Liver (tissue), 10 donors: ENCODE measurements at places on chromosomes 2 and 18.
A peak's percentile ranks its signal among the peaks of the same experiment; 100 is the strongest.

GRCh38 chr2:15832849-15833680 is 107.3 kb upstream of the MYCN start:
- DNase-seq, result no peak

DNA sequence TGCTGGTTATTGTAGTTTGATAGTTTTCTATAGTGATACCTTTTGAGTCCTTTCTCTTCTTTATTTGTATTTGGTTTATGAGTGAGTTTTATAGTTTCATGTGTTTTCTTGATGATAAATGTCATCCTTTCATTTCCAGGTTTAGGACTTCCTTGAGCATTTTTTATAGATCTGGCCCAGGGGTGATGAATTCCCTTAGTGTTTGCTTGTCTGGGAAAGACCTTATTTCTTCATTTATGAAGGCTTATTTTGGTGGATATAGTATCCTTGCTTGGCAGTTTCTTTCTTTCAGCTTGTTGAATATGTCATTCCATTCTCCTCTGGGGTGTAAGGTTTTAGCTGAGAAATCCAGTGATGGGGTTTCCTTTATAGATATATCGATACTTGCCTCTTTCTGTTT is 53.9 kb downstream of the OTX1 start:
- no peak for DNase-seq

GRCh38 chr18:62730941-62731340 is 15.6 kb downstream of the PHLPP1 start:
- DNase-seq, result no peak

GRCh38 chr2:241859017-241859435 is 332 bp upstream of the PDCD1 start:
- no peak for DNase-seq

GRCh38 chr2:68889021-68889420 is 17.8 kb upstream of the BMP10 start:
- DNase-seq, result no peak

DNA sequence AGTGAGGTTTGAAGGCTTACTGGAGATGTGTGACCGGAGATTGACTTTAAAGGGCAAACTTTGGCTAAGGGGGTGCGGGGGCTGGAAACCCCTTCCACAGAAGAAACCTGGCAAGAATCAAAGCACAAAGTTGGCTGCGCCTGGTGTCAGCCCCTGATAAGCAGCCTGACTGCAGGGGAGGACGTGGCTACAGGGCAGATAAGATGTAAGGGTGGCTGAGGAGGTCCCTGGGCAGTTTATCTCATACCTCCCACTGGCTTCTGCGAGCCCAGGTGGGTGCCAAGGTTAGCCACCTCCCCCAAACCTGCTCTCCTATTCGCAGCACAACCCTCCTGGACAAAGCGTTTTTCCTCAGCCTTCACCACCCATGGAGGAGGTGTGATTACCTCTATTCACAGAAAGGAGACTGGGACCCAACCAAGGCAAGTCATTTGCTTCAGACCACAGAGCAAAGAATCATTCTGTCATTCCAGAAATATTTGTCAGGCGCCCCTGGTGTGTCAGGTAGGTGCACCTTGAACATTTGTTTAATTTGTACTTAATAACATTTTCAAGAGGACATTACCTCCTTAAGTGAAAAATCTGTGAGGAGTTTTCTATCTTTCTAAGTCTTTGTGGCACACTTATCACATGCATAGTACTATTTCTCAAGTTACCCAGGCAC is 73.1 kb upstream of the IL1R1 start:
- peak; percentile 47 for DNase-seq

GRCh38 chr2:142041996-142042395 is 88.8 kb downstream of the LRP1B start:
- DNase-seq, result no peak

GRCh38 chr2:211408483-211408891 is 852.1 kb downstream of the CPS1 start:
- no peak for DNase-seq

DNA sequence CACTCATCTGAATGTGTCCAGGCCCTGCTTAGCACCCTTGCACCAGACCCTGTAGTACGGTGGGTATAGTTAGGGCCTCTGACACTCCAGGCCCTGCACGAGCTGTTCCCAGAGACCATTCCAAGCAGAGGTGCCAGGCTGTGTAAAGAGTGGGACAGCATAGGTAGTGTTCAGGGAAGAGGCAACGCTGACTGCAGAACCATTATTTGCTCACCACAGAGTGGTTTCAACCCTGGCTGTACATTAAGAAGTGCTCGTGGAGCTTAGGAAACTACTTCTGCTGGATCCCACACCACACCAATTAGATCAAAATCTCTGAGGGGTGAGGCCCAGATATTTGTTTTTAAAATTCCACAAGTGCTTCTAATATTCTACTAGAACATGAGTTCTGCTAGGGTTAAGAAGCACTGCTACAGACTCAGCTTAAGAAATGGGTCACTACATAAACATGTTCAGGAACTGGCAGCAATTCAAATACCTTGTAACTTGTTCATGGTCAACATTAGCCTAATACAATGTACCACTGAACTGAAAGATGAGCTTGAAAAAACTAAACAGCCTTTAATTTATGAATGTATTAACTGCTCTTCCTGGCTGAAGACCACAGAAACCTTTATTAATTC is 183.0 kb downstream of the MYO5B start:
- DNase-seq, result no peak

DNA sequence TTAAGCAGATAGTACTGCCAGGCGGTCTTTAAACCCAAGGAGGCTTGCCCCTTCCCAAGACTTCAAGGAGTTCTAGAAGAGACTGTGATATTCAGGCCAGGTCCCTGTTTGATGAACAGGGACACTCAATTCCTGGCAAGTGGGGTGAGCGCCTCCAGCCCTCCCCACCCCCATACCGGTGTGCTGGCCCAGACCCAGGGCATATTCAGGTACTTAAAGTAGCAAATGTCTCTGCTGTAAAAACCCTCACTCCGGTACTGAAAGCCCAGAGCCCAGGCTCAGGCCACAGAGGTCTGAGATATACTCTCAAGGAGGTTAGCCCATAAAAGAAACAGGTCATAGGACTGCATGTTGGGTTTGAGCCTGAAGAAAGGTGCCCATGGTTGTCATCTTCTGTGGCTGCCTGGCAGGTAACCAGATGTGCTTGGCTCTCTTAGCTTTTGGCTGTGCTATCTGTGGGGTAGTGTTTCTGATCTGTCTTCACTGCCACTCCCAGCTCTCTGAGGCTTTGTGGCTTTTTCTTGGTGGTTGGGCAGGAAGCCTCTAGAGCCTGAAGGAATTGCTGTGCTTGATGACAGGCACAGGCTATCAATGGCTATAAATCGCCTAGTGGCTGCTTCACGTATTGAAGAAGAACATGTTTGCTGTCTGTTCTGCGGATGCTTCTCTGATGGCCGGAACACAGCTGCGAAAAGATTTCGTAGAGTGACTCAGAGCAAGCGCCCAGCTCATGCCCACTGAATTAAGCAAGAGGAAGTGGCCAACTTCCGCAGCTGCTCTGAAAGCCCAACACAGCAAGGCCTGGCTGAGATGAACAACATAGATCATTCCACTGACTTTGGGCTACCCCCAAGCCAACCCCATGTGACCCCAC is 63.3 kb upstream of the ALPP start:
- DNase-seq, result no peak

DNA sequence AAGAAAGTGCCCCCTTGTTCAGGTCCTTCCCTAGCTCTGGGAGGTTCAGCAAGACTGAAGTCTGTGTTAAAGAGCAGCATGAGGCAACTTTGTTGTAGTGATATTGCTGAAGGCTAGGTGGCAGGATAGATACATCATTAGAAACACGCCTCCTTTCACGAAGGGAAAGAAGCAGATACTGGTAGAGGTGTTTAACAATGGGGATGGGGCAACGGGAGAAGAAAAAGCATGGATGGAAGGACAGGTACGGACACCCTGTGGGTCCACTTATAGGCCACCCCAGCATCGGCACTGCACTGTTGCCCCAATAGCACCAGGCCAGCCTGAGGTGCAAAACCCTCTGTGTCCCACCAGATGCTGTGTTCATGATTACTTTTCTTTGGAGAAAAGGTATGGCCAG is 3.5 kb upstream of the IGFBP5 start:
- DNase-seq, result no peak

DNA sequence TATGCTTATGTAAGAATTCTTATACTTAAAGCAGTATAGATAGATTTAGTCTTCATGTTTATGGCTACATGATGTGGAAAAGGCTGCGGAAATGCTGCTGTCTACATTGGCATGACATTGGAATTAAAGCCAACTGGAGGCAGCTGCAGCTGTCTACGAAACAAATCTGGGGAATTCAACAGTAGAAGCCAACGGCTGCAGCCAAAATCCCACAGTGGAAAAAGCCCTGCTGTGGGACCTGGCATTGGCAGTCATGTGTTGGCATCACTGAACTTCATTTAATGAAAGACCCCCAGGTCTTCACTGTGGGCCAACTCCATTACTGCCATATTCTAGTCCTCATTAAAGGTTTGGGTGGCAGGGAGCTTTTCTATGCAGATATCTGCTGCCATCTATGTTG is 223.6 kb downstream of the SLC8A1 start:
- no peak for DNase-seq

DNA sequence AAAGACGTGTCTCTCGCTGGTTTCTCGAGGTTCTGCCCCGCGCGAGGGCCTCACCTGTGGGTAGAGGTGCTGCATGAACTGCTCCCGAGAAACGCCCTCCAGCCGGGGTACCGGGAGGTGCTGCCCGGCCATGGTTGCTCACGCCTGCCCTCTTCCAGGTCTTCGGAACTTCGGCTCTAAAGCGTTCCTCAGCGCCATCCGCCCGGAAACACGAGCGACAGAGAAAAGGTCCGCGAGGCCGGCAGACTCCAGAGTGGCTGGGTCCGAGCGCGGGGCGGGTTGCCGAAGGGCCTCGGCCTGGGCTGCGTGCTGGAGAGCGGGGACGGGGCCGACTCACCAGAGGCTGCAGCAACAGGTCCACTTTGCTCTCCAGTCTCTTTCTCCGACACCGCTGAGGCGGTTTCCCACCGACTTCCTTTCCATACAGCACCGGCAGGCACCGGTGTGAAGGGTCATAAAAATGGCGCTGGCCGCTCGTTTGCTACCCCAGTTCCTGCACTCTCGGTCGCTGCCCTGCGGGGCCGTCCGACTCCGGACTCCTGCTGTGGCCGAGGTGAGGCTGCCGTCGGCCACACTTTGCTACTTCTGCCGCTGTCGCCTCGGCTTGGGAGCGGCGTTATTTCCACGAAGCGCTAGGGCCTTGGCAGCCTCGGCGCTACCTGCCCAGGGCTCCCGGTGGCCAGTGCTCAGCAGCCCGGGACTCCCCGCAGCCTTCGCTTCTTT is at the start of the genes MAIP1 and TYW5:
MAIP1 (plus strand) TSS at position 244 of the 723 bp plus-strand sequence; CDS start at position 461, 217 bp downstream.
TYW5 (minus strand) TSS at position 153 of the 723 bp plus-strand sequence; CDS start at position 132, 21 bp downstream.
- DNase-seq, result peak; percentile 87

GRCh38 chr2:1224901-1225300 is 188.4 kb upstream of the TPO start:
- DNase-seq, result no peak
